ENCODE measurements at places on chromosomes 2 and 18.

- DNase-seq: no peak
Measured at GRCh38 chr2:101415884-101416283, 28.6 kb upstream of the CREG2 start.

DNA sequence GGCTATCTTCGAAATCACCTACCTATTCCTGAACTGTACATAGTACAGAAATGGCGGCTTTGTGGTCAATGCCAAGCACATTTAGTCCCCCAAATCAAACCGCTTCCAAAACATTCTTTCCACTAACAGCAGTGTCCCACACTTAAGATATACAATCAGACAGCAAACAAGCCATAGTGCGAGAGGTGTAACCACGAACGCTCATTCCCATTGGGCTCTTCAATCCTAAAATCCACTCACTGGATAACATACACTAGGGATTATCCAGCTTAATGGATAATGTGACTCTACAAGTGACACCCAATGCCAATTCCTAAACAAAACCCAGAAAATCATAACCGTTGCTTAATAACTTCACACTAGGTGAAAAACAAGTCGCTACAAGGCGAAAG is 2.0 kb downstream of the XPO1 start:
- DNase-seq: peak; percentile 26

GRCh38 chr2:239395524-239395923 is 5.3 kb downstream of the HDAC4 start:
- DNase-seq: no peak

DNA sequence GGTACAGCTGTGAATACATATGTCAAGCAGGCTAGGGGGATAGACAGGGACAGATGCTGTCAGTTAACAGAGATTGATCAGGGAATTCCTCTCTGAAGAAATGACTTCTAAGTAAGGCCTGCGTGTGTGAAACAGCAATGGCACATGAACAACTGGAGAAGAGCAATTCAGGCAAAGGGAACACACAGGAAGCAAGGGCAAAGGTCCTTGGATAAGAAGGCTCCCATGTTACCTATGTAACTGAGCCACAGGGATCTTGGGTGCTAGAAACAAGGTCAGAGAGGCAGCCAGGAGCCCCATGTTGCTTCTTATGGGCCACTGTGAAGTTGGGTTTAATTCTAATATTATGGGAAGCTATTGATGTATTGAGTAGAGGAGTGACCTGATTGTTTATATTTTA is 373.7 kb upstream of the ACVR2A start:
- DNase-seq: no peak

- DNase-seq: no peak
Measured at GRCh38 chr2:62467100-62467474, 38.9 kb downstream of the TMEM17 start.
